ENCODE measurements at places on chromosomes 1 and 21. TPM values are rescaled to one million over a fixed set of nuclear protein-coding genes. Genes with fewer than 3 reads are reported as not detected.

DNA sequence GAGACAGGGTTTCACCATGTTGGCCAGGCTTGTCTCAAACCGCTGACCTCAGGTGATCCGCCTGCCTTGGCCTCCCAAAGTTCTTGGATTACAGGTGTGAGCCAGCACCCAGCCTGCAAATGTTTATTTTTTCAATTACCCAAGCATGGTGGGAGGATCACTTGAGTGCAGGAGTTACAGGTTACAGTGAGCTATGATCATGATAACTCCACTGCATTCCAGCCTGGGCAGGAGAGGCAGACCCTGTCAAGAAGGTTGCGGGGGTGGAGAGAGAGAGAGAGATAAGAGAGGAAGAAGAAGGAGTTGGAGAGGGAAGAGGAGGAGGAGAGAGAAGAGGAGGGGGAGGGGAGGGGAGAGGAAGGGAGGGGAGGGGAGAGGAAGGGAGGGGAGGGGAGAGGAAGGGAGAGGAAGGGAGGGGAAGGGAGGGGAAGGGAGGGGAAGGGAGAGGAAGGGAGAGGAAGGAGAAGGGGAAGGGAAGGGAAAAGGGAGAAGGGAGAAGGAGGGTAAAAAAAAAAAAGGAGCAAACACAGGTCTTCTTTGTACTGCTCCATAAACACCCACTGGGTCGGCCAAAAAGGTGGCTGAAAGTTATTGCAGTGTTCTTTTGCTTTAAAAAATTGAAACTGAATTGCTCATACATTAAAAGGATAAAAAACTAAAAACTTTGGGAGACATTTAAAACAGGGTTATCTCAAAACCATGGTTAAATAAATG lies 5.8 kb upstream of the SLC9C2 start:
- no peak for DNase-seq

GRCh38 chr1:48794816-48795215 lies 18.1 kb upstream of the BEND5 start:
- DNase-seq = no peak

GRCh38 chr1:178683291-178683690 lies 41.8 kb upstream of the RALGPS2 start:
- no peak for DNase-seq

DNA sequence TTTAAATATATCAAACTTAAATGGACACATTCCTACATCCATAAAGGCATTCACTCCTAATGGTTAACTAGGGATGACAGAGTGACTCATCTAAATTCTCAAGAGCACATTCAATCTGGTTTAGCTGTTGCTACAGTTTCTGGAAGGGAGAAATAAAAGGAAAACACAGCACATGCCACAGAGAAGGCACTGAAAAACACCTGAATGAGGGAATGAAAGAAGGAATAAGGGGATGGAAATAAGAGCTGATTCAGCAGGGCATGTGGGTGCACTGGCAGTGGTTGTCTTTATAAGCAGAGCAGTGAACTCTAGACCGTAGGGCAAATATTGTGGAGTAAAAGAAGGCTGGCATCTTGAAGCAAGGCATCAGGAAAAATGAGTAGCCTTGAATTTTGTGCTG lies 79.3 kb downstream of the LHX4 start:
- DNase-seq = peak; percentile 10

DNA sequence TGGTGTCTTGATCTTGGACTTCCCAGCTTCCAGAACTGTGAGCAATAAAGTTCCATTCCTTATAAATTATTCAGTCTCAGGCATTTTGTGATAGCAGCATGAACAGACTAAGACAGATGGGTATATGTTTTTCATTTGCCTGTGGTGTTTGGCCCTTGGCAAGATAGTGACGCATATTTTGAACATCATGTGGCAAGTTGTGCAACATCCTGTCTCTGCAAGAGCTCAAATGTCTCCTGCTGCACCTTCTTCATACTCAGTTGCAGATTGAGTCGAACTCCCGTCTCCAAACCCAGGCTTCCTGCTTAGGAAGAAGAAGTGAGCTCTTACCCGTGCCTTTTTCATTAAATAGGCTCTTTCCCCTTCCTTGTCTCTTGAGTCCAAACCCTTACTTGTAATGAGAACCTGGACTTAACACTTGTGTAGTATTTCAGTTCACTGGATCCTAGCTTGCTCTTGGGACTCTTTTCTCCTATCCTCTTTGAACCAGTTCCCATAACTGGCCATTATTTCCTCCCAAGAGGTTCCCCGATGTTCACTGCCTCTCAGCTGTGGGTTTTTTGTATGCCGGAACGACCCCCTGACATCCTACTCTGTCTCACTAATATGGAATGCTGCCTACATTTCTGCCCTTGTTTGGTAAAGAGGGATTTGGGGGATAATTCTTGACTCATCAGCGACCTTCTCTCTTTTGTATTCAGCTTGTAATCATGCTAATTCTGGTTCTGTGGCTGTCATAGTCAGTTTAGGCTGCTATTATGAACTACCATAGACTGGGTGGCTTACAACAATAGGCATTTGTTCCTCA lies 125.0 kb upstream of the KCNK2 start:
- DNase-seq = peak; percentile 43

GRCh38 chr1:194698908-194699318 lies 1512.5 kb upstream of the B3GALT2 start:
- no peak for DNase-seq

DNA sequence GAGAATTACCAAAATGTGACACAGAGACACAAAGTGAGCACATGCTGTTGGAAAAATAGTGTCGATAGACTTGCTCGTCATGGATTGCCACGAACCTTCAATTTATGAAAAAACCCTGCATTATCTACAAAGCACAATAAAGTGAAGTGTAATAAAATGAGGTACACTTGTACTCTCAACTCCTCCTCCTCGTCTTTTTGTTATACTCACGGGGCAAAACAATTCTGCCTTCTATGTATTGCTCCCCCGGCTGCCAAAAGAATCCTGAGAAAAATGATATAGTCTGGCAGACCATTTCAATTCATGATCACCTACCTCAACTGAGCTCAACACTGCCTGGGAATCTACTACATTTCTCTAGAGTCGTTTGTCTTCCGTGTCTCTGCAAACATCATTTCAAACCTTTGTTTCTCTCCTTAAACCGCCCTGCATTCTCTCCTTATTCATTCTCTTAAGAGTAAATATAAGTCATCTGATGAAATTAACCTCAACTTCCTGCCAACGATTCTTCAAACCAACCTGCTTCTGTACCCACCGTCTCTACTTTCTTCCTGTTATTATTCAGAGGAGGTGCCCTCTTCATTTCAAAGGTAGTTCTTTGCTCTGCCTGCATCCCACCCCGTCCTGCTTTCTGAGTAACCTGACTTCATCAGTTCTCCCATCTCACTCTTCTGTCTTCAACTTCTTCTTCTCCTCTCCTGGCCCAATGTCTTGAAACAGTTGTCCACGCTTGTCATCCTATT lies 12.9 kb upstream of the IL19 start:
- DNase-seq = no peak

DNA sequence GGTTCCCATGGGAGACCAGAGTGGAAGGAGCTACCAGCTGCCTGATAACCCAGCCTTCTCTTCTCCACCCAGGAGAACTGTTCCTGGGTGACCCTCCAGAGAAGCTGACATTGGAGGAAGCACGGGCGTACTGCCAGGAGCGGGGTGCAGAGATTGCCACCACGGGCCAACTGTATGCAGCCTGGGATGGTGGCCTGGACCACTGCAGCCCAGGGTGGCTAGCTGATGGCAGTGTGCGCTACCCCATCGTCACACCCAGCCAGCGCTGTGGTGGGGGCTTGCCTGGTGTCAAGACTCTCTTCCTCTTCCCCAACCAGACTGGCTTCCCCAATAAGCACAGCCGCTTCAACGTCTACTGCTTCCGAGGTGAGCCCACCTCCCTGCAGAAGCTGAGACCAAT lies 6.6 kb downstream of the BCAN start:
- DNase-seq = no peak

- no peak for DNase-seq
Measured at GRCh38 chr21:35942211-35943144, 117.8 kb downstream of the SETD4 start.

Gene ERG
- polyA plus RNA-seq = 2.5 TPM

Gene TMEM200B
- polyA plus RNA-seq = 11.0 TPM

Gene CD1D
- 3.7 TPM for polyA plus RNA-seq

Gene CD2
- polyA plus RNA-seq = 0.08 TPM

Gene ADAMTS4
- 6.1 TPM for polyA plus RNA-seq

Data from hepatocyte (in vitro differentiated cells).